ENCODE measurements at places on chromosomes 2 and 18.

DNA sequence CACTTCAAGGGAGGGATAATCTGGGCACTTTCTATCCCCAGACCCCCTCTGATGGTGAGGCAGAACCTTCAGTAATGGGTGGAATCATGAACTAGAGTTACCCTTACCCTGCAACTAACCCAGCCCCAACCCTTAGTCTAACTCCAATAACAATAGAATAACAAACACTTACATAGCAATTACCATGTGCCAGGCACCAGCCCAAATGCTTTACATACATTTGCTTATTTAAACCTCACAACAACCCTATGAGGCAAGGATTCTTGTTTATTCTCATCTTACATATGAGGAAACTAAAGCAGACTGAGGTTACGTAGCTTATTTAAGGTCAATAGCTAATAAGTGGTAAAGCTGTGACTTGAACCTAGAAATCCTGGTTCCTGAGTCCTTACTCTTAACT lies 132.8 kb downstream of the CYP26B1 start:
- no peak for DNase-seq

- DNase-seq, result no peak
Observed at GRCh38 chr2:1766425-1766824, 22.1 kb upstream of the PXDN start.

GRCh38 chr2:214069254-214069653 lies 341.6 kb upstream of the VWC2L start:
- no peak for DNase-seq

DNA sequence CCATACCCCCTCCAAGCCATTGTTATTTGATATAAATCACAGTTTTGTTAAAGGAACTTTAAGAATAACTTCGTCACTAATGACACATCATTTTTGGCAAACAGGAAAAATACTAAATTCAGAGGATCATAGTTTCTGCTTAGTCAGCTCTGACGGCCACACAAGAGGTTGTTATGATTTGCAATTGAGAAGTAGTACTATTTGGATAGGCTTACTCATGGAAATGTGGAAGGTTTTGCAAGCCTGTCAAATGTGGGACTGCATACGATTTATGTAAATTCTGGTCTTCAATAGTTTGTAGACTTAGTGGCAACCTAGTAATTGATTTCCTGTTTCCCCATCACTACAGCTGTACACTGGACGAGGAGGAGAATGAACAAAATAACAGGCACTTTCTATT lies 108.1 kb downstream of the ARHGEF33 start:
- DNase-seq, result no peak

GRCh38 chr2:62578803-62579640 lies 73.0 kb upstream of the TMEM17 start:
- DNase-seq, result no peak
